ENCODE measurements at places on chromosomes 1 and 21.

DNA sequence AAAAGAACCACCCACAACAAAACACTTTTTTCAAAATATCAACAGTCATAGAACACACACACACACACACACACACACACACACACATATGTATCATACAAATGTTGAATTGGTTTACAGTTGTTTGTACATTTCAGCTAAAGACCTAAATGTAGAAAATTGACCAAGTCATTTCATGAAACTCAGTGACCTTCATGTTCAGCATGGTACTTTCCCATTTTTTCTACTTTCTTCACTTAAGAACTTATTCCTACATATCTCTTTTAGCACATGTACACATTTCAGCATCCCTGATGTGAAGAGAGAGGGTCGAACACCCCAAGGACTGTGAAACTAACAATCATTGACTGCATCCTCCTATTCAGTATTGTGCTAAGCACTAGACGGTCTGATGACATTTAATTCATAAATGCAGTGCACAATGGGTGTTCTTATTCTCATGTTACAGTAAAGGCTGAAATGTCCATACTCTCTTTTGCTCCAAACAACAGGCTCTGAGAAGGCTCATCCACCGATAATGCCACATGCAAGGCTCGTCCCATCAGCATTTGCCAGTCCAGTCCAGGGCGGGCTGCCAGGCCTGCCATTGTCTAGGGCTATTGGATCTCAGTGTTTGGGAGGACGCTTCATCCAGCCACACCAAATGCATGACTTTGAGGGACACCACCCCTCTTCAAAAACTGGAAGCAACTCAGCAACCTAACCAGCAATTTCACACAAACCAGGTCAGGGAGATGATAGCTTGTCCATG, 150.1 kb upstream of the RUNX1 start:
- DNase-seq: no peak

DNA sequence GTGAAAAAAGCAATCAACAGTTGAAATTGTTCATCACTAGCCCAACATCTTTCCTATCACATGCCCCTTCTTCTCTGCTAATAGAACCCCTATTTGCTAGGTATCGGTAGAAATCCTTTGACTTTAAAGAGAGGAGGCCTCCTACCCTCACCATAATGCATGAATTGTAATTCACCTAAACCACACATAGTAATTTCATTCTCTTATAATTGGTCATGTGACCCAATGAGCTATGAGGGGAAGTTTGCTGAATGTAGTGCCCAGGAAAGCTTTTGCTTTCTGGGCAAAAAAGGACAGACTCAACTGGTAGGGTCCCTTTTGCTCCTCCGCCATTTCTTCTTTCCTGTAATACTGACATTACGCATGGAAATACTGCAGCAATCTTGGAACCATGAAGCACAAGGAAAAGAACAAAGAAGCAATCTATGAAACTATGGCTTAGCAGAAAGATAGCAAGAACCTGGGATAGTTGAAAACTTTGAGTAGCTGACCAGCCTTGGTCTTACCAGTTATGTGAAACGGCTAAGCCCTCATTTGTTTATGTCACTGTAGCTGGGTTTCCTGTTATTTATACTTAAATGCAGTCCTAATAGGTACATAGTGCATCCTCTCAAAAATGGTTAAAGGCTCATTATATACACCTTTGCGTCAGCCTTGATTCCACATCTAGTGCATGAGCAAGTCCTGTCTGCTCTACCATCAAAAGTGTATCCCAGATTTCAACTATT, 10.2 kb upstream of the CHI3L2 start:
- DNase-seq: no peak

DNA sequence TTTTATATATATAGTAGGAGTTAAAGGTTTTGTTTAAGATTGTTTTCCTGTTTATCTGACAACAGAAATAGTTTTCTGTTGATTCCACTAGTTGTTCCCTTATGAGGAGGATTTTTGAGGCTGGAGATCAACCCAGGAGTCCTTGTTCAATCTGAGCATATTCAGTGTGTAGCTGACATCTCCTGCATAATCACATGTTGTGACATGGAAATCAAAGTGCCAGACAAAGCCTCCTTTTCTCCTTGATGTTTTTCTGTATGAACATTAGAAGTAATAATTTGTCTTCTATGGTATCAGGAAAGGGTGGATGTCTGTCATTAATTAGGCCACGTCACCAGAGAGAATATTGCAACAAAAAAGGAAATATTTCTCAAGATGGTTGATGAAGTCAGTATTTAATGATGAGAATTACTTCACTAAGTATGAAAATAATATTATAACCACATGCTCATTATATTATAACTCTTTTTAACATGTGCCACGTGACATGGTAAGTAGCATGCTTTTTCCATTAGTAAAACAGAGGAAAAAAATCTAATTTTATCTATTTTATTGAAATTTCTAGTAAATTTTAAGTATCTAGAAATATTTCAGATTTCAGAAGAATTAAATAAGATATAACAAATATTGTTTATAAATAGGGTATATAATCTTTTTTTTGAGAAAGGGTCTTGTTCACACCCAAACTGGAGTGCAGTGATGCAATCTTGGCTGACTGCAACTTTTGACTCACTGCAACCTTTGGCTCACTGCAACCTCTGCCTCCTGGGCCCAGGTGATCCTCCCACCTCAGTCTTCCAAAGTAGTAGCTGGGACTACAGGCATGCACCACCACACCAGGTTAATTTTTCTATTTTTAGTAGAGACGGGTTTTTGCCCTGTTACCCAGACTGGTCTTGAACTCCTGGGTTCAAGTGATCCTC, 223.5 kb downstream of the HMCN1 start:
- DNase-seq: no peak

GRCh38 chr1:187692799-187693198, 864.0 kb downstream of the PLA2G4A start:
- DNase-seq: no peak

GRCh38 chr1:215082532-215083382, at the start of gene KCNK2:
KCNK2 (plus strand) TSS chr1:215082737; CDS start chr1:215083386, 649 bp downstream.
- DNase-seq: no peak

DNA sequence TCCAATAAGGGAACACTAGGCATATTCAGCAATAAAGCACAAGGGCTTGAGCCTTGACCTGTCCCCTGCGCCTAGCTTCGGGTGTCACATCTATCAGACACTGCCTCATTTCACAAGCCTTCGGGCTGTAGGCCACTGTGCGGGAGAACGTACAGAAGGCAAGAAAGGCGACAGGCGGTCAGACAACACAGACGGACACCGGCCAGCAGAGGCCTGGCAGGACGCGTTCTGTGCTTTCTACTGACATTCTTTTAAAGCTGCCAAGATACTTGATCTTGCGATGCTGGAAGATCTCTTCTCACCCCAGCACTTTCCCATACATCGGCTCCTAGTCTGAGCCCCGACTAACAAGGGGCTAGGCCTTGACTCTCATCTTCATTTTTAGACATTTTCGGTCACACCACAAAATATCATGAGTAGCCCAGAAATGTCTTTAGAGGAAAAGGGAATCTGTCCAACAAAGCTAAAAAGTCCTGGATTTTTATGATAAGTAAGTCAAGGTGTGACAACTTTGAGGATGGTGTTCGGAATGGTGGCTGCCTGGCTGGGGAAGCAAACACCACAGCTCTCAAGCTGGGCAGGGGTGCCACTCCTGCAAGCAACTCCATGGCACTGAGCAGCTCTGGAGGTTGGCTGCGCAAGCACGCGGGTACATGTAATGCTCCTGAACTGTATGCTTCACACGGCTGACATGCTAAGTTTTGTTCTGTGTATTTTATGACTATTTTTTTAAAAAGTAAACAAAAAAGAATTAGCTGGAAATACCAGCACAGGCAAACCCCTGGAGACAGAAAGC, 18.7 kb downstream of the RIPK4 start:
- no peak for DNase-seq

DNA sequence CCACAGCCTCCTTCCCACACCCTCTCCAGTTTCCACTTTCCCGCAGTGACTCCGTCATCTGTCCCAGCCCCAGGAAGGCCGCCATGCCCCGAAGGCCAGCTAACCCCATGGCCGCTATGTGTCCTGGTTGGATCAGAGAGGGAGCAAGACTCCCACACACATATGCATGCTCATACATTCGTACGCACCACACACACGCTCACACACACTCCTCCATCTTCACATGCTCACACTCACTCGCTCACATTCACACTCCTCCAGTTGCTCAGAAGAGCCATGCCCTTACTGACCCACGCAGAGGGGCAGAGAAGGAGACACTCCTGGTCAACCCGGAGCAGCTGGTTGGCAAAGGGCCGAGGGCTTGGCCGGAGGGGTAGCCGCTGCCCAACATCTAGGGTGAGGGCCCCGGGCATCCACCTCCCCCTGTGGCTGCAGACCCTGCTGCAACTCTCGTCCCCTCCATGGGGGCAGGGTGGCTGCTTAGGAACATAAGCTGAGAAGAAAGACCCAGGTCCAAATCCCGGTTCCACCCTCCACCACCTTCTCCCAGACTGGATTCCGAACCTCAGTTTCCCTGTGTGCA, 122.3 kb upstream of the SLC25A33 start:
- DNase-seq: no peak

GRCh38 chr1:181057079-181057478, 23.3 kb downstream of the MR1 start:
- DNase-seq: no peak

DNA sequence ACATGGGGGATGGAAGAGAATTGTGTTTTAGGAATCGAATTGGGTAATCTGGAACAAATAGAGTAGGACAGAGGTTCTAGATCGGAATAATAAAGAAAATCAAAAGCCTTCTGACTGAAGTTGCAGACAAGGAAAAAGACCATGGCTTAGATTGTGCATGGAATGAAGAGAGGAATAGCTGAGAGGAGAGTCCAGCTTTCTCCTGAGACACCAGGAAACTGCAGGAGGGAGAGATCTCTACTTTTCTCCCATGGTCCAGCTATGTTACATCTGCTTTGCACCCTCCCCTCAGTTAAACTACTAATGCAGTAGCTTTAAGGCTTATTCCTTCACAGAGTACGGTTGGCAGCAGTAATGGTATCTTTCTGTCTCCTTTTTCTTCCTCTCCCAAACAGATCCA, 13.4 kb downstream of the SLAMF7 start:
- no peak for DNase-seq

GRCh38 chr1:248136811-248137210, 8.1 kb upstream of the OR2M5 start:
- no peak for DNase-seq

DNA sequence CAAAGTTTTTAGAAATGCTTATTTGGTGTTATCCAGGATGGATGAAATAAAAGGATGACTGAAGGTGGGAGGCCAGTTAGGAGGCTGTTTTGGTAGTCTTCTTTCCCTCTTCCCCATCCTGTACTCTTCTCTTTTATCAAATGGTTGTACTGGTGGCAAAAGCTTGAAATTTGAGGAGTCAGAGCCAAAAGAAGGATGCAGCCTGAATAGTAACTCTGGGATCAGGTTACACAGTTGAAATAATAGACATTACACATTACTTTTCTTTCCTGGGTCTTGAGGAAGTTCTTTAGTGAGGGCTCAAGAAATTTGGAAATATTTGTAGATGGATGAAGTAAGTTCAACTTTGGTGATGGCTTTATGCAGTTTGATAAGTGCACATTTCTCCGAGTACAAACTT, 108.6 kb downstream of the GPR52 start:
- no peak for DNase-seq

GRCh38 chr1:210624722-210625121, 296.0 kb downstream of the HHAT start:
- DNase-seq: no peak

DNA sequence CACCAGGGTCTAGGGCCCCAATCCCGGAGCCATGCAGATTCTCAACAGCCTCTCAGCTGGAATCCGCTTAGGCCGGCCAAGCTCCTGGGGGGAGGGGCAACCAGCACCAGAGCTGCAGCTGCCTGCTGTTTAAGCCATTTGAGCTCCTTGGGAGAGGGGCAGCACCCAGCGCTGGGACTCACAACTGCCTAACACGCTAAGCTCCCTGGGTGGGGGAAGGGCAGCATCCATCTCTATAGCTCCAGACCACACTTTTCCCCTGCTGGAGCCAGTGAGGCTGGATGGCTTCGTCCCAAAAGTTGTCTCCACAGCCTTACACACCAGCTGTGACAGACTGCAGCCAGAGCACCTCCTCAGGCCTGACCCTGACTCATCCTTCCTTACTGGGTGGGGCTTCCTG, 6.9 kb upstream of the PTGFR start:
- no peak for DNase-seq

DNA sequence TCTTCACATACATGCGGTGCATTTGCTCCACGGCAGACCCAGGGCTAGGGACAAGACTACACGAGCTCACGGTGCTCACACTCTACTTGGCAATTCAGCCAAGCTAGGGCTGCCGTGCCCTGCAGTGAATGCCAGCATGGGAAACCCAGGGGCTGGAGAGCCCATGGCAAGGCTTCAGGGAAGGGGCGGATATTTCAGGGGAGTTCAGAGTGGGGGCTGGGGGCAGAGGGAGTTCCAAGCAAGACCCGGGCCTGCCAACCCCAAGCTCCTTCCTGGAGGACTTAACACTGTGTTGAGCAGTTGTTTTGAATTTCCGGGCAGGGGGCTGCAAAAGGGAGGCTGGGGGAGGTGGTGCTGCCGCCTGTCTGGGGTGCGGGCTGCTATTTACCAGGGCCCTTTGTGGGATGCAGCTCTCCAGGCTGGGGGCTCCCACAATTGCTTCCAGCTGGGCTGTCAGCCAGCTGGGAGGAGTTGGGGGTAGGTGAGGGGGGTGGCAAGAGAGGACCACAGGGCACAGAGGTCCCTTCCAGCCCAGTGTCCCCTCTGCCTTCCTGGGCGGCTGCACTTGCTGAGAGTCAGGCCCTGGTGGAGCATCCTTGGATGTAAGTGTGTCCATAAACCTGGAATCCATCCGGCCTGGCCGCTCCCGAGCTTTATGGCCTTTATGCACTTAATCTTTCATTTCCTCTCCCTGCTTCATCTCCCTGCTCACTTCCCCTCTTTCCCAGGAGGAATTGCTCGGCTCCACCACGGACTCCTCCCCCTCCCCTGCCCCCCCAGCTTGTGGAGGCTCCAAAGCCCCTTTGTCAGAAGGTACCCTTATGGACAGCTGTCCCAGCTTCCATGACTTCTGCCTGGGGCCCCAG, 55.8 kb upstream of the SSBP3 start:
- DNase-seq: no peak

All from CD14-positive monocyte (primary cell).